ENCODE measurements at places on chromosomes 11 and 22.

DNA sequence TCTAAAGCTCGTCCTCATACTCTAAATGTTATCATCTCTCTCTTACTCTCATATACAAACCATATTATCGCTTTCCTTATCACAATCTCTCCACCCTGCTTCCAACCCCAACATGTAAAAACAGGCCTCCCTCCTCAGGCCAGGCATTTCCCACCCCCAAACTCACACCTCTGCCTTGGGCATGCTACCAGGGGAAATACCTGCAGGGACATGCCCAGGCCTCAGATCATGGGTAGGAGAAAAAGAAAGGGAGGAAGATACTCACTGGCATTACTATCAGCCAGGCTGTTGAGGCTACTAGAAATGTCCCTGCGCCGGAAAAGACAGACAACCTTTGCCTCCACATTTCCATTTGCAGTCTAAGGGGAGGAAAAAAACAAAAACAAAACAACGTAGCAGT, 1.8 kb downstream of the MTA2 start:
- no peak for DNase-seq

DNA sequence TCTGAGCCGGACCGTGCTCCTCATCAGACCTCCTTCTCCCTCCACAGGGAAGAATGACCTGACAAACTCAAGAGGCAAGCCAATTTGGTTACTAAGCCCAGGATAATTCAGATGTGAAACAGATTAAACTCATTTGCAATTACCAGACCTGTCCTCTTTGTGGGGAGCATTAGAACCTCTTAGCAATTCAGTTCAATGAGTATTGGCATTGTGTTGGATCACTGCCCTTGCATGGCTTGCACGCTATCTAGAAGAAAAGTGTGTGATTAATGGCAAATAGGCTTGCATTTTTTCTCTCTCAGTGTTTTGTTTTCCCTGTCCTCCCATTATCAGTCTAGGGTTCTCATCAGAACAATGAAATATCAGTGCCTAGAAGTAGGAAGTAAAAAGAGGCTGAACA, 365.6 kb downstream of the OPCML start:
- DNase-seq, result no peak

DNA sequence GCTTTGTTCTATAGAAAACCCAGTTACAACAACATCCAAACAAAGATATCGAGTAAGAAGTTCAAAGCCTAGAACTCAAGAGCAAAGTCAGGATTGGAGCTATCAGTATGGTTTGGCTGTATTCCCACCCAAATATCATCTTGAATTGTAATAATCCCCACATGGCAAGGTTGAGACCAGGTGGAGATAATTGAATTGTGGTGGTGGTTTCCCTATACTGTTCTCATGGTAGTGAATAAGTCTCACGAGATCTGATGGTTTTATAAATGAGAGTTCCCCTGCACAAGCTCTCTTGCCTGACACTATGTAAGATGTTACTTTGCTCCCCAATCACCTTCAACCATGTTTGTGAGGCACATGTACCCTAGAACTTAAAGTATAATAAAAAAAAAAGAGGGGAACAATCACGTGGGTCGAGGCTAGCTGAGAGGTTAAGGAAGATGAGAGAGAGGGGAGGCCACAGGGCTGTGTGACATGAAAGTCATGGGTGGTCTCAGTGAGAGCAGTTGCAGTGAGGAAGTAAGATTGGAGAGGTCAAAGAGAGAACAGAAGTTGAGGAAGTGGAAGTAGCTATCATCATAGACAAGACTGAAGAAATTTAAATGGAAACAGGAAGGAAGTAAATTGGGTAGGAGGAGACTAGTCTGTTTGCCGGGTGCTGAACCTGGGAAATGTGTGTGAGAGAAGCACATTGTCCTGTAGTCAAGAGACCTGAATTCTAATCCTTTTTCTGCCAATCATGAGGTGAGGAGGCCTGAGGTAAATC, 80.1 kb upstream of the CD44 start:
- DNase-seq, result no peak

- DNase-seq, result no peak
Observed at GRCh38 chr11:128187835-128188234, 399.5 kb downstream of the ETS1 start.

DNA sequence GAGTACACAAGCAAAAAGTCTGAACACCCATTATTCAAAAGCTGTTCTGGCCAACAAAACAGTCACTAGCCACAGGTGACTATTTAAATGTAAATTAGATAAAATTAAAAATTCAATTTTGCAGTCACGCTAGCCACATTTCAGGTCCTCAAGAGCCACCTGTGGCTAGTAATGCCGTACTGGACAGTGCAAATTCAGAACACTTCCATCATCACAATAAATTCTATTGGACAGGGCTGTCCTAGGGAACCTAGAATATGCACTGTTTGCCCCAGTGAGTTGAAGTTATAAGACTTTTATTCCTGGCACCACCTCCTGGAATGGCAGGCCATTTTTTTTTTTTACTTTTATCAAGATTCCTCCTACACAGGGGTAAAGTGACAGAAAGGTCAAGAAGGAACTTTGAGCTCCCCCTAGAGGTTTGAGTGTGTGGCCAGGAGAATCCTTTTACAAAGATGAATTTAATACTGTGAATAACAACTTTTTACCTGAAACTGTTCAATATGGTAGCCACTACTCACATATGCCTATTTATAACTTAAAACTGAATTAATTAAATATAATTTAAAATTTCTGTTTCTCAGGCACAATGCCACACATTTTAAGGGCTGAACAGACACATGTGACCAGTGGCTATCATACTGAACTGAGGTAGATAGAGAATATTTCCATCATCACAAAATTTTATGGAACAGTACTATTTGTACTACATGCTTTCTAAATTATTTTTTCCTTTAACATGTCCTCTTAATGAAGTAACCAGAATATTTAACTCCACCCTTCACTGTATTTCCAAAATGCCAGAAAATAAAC, 6.5 kb downstream of the MSANTD2 start:
- peak; percentile 11 for DNase-seq

- DNase-seq, result no peak
Observed at GRCh38 chr11:19073454-19074415, 13.2 kb upstream of the MRGPRX2 start.

DNA sequence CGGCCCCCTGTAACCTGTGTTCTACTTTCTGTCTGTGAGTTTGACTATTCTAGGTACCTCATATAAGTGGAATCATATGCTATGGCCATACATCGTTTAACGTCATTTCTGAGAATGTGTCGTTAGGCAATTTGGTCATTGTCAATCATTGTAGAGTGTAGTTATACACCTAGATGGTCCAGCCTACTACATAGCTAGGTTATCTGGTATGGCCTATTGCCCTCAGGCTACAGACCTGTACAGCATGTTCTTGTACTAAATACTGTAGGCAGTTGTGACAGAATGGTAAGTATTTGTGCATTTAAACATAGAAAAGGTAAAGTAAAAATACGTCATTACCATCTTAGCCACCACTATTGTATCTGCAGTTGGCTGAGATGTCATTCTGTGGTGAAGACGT, 35.2 kb downstream of the MYO7A start:
- no peak for DNase-seq

DNA sequence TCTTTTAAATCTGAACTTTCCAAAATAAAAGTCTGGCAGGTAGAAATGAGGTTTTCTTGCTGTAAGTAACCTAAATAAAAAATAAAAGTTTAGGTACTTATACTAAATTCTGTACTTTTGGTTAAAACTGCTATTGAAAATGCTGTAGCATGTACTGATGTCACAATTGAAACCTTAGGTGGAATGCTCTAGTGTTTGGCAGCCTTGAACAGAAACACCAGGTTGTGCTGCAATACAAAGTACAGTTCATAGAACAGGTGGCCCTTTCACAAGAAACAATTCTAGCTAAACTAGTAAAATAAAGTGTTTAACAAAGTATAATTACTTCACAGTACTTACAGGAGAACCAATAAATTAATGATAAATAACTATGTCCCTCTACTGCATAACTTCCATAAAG, 25.1 kb downstream of the NPAT start:
- DNase-seq, result no peak

DNA sequence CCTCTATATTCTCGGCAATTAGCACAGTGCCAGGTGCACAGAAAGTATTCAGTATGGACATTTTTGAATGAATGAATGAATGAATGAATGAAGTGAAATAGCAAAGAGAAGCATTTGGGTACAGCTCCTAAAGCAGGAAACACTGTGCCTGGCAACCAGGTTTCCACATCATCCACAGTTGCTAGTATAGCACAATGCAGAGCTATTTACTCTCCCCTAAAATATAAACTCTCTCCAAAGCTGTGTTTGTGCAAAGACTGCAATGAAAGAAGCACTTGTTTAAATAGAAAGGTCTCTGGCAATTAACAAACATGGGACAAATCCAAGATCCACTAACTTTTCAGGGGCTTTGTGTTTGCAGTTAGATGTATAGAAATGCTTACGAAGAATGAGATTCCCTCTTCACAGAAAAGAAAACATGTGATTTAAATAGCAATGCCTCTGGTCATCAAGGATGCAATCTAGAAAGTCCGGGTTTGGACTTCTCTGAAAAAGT, 103.0 kb upstream of the OPCML start:
- DNase-seq, result no peak

DNA sequence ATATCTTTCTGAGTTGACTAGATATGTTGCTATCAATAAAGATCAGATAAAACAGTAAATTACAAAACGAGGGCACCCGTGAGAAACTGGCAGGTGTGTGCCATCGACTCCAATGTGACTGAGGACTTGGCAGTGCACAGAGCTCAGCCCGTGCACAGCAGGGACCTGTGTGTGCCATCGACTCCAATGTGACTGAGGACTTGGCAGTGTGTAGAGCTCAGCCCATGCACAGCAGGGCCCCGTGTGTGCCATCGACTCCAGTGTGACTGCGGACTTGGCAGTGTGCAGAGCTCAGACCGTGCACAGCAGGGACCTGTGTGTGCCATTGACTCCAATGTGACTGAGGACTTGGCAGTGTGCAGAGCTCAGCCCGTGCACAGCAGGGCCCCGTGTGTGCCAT, 347.2 kb upstream of the B3GAT1 start:
- DNase-seq, result no peak

DNA sequence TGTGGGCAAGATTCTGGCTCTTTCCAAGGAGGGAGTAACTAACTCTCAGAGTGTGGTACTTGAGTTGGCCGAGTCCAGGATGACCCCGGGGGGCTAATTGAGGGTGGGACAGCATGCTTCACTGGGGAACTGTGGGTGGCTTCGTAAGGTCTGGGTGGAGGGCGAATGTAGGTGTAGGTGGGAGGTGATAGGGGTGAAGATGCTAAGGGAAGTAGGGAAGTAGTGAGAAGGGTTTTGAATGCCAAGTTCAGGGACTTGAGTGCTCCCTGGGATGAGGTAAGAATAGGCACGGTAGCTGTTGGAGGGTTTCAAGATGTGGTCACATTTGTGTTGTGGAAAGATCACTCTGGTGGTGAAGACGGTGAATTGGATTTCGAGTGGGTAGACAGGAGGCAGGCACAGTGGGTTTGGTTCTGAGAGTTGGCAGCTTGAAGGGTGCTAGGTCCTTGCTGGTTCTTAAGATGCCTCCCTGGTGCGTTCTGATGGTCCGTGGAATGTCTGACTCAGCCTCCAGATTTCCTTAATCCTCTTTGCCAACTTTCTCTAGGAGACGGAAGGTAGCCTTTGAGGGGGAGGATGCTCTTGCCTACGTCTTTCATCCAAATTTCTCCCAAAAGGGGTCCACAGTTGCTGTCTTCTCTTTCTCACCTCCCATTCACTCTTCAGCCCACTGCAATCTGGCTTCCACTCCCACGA, 2.5 kb upstream of the DNAL4 start:
- DNase-seq, result no peak

- no peak for DNase-seq
Observed at GRCh38 chr11:32630844-32631243, 47.2 kb downstream of the EIF3M start.

DNA sequence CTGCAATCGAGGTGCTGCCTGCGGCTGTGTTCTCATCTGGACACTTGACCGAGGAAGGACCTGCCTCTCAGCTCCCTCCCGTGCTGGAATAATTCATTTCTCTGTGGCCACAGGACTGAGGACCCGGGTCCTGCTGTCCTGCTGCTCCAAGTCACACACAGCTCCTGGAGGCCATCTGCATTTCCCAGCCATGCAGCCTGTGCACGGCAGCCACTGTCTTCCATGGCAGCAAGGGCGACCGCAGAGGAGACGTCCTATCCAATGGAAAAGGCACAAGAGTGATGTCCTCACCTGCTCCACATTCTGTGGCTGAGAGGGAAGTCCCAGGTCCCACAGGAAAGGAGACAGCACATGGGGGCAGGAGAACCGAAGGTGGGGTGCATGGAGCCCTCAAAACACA, 495.8 kb downstream of the BRD1 start:
- no peak for DNase-seq

DNA sequence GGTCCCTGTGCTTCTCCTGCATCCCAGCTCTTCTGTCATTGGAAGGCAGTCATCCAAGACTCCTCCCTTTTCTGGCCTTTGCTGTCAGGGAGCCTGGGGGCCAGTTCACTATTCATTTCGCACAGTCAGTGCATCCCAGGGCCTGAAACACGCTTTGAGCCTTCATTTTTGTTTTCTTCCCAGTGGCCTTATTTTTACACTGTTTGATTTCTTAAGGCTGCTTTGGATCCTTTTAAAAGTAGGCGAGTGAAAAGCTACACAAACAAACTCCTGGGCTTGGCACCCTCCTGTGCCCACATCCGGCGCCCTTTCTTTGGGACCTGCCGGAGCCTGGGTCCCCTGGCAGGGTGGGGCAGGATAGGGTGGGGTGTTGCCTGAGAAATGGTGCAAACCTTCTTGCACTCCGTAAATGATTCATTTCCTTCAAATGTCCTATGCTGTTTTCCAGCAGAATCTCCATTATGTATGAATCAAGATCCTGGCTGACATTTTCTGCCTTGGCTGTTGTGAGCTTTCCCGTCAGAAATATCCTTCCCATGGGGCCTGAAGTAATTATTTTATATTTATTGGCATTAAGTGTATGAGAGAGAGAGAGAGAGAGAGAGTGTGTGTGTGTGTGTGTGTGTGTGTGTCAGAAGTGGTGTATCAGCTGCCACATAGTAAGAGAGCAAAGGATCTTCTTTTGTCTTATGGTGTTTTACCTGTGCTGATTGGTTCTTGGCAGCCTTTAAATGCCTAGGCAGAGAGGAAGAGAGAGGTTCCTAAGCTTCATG, 45.6 kb downstream of the BCR start:
- peak; percentile 31 for DNase-seq

GRCh38 chr11:115409691-115410220, 94.5 kb downstream of the CADM1 start:
- DNase-seq, result no peak

- DNase-seq, result no peak
Observed at GRCh38 chr11:104372111-104372510, 208.2 kb upstream of the PDGFD start.

DNA sequence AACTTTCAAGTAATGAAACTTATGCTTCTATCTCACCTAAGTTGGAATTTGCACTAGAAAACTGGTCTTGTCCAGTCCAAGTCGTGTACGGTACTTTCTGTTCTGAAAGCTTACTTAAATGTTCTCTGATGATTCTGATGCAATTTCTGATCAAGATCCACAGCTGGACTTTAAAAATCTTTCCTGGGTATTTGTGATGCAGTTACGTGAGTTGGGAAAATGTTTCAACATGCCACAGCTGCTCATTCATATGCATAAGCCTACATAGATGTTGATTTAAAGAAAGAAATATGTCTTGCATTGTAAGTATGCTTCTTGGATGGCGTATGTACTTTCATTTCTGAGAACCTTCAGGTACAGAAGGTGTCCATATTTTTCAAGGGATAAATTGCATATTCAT, 493.7 kb upstream of the CCDC90B start:
- DNase-seq, result no peak

GRCh38 chr11:121134741-121135312, 33.8 kb downstream of the TECTA start:
- no peak for DNase-seq

- no peak for DNase-seq
Observed at GRCh38 chr11:119993722-119994121, 144.2 kb downstream of the TRIM29 start.

- no peak for DNase-seq
Observed at GRCh38 chr11:26931248-26931631, 62.7 kb upstream of the FIBIN start.

Data from activated CD4-positive, alpha-beta T cell treated with anti-CD3 and anti-CD28 coated beads for 4 hours (primary cell).